ENCODE measurements at places on chromosomes 16 and 17. TPM values are rescaled to one million over a fixed set of nuclear protein-coding genes. Genes with fewer than 3 reads are reported as not detected.

C17orf107 gene
- 3.5 TPM for total RNA-seq

GPR179 gene
- total RNA-seq: 0.12 TPM

GAST gene
- not detected for total RNA-seq

ASPHD1 gene
- total RNA-seq: 0.61 TPM

INPP5K gene
- total RNA-seq: 37.9 TPM

ZNF23 gene
- total RNA-seq: 10.4 TPM

FXR2 gene
- total RNA-seq: 6.9 TPM

KRT25 gene
- total RNA-seq: not detected

CANT1 gene
- 9.2 TPM for total RNA-seq

GRCh38 chr16:68375801-68376536 lies 65.2 kb downstream of the PRMT7 start:
- DNase-seq: no peak

DNA sequence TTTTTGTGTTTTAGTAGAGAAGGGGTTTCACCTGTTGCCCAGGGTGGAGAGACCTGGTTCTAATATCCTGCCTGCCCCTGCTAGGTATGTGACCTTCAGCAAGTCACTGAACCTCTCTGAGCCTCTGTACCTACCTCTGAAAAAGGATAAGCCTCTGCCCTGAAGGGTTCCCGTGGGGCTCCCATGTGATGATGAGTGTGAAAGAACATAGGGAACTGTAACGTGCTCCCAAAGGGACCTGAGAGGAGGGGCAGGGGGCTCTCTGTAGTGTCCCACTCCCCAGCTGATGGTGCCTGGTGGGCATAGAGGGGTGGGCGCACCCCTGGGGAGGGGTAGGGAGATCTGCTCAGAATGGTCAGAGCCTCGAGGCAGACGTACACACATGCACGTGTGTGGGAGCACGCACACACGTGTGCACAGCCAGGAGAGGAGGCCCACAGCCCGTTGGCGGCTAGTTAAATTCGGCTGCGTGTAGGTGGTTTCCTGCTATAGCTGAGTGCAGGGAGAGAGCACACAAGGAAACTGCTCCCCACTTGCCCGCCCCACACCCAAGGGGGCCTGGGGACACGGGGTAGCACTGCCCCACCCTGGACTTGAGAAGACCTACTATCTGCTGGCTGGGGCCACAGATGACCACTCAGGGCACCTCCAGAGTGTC lies 6.7 kb downstream of the KCNH4 start:
- no peak for DNase-seq

GRCh38 chr17:75749545-75750389 lies 15.2 kb downstream of the GALK1 start:
- peak; percentile 88 for DNase-seq

DNA sequence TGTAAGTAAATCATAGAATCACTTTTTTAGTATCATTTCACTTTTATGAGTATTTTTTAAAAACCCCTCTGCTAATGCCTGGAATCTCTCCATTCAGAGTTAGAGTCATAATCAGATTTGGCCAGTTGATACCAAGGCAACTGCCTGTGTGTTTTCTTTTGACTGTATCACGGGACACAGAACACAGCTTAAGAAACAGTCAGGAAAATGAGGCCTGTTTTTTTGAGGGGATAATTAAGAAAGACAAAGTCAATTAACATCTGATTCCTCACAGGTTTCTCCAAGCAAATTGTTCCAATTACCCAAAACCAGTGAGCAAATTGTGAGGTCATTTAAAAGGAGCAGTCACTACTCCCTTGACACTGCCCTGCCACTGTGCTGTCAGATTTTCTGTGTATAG lies 944.5 kb upstream of the SOX9 start:
- DNase-seq: no peak

- no peak for DNase-seq
Observed at GRCh38 chr17:44187131-44187899, 543 bp downstream of the TMUB2 start.

GRCh38 chr17:68389041-68389440 lies 68.3 kb downstream of the WIPI1 start:
- no peak for DNase-seq

GRCh38 chr16:66880288-66881013 lies at the start of gene PDP2:
Gene PDP2, plus strand, starts transcription at chr16:66880515. Its CDS starts 3,770 bp downstream, at chr16:66884285.
- DNase-seq: peak; percentile 91

- DNase-seq: no peak
Observed at GRCh38 chr17:10091046-10091445, 107.4 kb downstream of the GAS7 start.

- no peak for DNase-seq
Observed at GRCh38 chr16:87765473-87765775, 362 bp downstream of the KLHDC4 start.

DNA sequence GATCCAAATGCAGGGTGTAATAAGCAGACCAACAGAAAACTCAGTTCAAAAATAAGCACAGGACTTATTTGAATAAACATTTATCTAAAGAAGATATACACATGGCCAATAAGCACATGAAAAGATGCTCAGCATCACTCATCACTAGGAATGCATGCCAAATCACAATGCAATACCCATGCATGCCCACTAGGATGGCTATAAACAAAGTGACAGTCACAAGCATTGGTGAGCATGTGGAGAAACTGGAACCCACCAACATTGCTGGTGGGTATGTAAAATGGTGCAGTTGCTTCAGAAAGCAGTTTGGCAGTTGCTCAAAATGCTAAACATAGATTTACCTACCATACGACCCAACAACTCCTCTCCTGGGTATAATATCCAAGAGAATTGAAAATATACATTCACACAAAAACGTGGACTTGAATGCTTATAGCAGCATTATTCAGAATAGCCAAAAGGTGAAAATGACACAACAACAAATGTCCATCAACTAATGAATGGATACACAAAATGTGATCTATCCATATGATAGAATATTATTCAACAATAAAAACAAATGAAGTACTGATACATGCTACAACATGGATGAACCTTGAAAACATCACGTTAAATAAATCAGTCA lies 20.1 kb downstream of the UBE2O start:
- no peak for DNase-seq

GRCh38 chr16:57802341-57803133 lies at the start of gene KIFC3:
Gene KIFC3, minus strand, starts transcription at chr16:57802491. Its CDS starts 4,248 bp downstream, at chr16:57798243.
- DNase-seq: peak; percentile 88

DNA sequence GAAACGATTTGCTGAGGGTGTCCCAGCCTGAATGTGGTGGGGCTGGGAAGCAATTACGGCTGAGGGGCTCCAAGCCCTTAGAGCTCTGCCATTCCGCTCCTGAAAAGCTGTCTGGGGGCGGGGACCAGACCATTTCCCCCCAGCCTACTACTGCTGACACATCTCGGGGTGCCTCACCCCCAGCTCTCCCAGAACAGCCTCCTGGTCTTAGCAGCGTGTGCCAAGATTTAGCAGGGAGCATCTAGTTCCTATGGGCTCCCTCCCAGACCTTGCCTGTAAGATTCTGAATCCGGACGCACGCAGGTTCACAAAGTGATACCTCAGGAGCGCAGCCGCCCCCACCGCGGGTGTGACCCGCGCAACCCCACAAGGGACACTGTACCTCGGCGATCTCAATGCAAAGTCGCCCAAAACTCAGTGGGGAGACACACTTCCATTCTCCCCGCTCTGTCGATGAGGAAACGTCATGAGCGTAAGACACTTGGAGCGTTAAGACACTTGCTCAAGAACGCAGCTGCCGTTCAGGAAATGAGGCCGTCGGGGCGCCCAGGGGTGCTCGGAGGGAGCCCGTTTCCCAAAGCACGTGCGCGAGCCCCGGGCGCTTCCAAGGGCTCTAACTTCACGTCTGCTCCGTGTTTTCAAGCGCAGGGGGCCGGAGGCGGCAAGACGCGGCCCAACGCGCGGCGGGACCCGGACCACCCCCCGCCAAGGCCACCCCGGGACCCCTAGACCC lies 629 bp downstream of the GEMIN4 start:
- DNase-seq: no peak

- no peak for DNase-seq
Observed at GRCh38 chr17:345992-346785, 6.4 kb downstream of the RPH3AL start.

DNA sequence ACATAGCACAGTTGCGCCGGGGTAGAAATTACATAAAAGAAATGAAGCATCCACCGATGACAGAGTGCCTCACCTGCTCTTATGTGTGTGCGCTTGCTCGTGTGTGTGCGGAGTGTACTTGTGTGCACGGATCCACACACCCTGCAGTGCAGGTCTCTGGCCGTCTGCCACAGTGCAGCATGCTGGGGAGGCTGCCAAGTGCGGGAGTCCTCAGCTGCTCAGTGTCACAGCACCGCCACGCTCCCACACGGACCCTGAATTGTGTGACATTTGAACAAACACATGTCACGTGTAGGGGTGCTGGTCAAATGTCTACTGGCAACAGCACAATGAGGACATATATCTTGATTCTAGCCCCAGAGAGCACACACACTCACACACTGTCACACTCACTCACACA lies 243.0 kb upstream of the MYOCD start:
- DNase-seq: peak; percentile 31

- DNase-seq: no peak
Observed at GRCh38 chr16:57689762-57690558, 4.6 kb upstream of the DRC7 start.
